Urinary bladder (tissue), 4 donors: ENCODE measurements at places on chromosomes 4 and X. TPM values are rescaled to one million over a fixed set of nuclear protein-coding genes. Genes with fewer than 3 reads are reported as not detected.

The RENBP gene
- 12.1 TPM for polyA plus RNA-seq

The DCLK2 gene
- polyA plus RNA-seq = 6.2 TPM

The DGKK gene
- polyA plus RNA-seq = 0.08 TPM

The SYP gene
- polyA plus RNA-seq = 8.3 TPM

The STAP1 gene
- polyA plus RNA-seq = 0.23 TPM

The PAGE2B gene
- polyA plus RNA-seq = not detected

The ADGRG2 gene
- polyA plus RNA-seq = 2.4 TPM

The GAGE12H gene
- polyA plus RNA-seq = not detected

The SLC7A11 gene
- polyA plus RNA-seq = 0.46 TPM

The ACE2 gene
- polyA plus RNA-seq = 0.37 TPM

The HPSE gene
- 1.2 TPM for polyA plus RNA-seq

The SMIM10 gene
- polyA plus RNA-seq = 26.6 TPM

The HTN3 gene
- polyA plus RNA-seq = not detected

The TAF1 gene
- polyA plus RNA-seq = 21.4 TPM

The SMIM31 gene
- 0.09 TPM for polyA plus RNA-seq

The CABS1 gene
- polyA plus RNA-seq = not detected

The MTNR1A gene
- polyA plus RNA-seq = not detected

The FRYL gene
- 17.0 TPM for polyA plus RNA-seq

The BRS3 gene
- 0.10 TPM for polyA plus RNA-seq

The TLR10 gene
- polyA plus RNA-seq = 0.05 TPM

The MCTS1 gene
- 30.0 TPM for polyA plus RNA-seq

The NAA15 gene
- 12.0 TPM for polyA plus RNA-seq

The NALF2 gene
- polyA plus RNA-seq = 0.13 TPM

The PDCL2 gene
- not detected for polyA plus RNA-seq

The PPP4R3C gene
- not detected for polyA plus RNA-seq

The SORCS2 gene
- 5.3 TPM for polyA plus RNA-seq

The RASSF6 gene
- 2.7 TPM for polyA plus RNA-seq

The SATL1 gene
- polyA plus RNA-seq = not detected

The PAGE4 gene
- not detected for polyA plus RNA-seq

The TLR1 gene
- 4.4 TPM for polyA plus RNA-seq

The MPC1L gene
- polyA plus RNA-seq = not detected

The GSX2 gene
- polyA plus RNA-seq = not detected

The AFF2 gene
- 0.24 TPM for polyA plus RNA-seq

The SPANXD gene
- polyA plus RNA-seq = not detected

The CYP2U1 gene
- 8.9 TPM for polyA plus RNA-seq

The NMU gene
- polyA plus RNA-seq = 0.15 TPM
